Activated B cell treated with CpG ODN at 0.5 μM for 24 hours (primary cell): ENCODE measurements at places on chromosomes 11 and 22. TPM values are rescaled to one million over a fixed set of nuclear protein-coding genes. Genes with fewer than 3 reads are reported as not detected.

The MUC5AC gene
- total RNA-seq = not detected in 2 replicates

The OR2AT4 gene
- not detected in 2 replicates for total RNA-seq

The HIC2 gene
- 6.5 and 7.1 TPM in 2 replicates for total RNA-seq

The FIBP gene
- 74.5 and 76.5 TPM in 2 replicates for total RNA-seq

The CHADL gene
- 0.10 TPM in 1 of 2 replicates, not detected in the other for total RNA-seq

The DGKZ gene
- 48.1 and 53.6 TPM in 2 replicates for total RNA-seq
